ENCODE measurements at places on chromosomes 4 and X.
A peak's percentile ranks its signal among the peaks of the same experiment; 100 is the strongest.

- DNase-seq = no peak
Observed at GRCh38 chr4:26141911-26142638, 178.7 kb upstream of the RBPJ start.

DNA sequence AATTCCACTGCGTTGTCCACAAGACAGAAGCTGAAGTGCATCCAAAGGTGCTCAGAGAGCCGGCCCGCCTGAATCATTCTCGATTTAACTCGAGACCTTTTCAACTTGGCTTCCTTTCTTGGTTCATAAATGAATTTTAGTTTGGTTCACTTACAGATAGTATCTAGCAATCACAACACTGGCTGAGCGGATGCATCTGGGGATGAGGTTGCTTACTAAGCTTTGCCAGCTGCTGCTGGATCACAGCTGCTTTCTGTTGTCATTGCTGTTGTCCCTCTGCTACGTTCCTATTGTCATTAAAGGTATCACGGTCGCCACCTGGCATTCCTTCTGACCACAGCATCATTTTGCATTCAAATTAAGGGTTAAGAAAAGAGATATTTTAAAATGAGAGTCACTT is 115.5 kb downstream of the NFKB1 start:
- DNase-seq = no peak

DNA sequence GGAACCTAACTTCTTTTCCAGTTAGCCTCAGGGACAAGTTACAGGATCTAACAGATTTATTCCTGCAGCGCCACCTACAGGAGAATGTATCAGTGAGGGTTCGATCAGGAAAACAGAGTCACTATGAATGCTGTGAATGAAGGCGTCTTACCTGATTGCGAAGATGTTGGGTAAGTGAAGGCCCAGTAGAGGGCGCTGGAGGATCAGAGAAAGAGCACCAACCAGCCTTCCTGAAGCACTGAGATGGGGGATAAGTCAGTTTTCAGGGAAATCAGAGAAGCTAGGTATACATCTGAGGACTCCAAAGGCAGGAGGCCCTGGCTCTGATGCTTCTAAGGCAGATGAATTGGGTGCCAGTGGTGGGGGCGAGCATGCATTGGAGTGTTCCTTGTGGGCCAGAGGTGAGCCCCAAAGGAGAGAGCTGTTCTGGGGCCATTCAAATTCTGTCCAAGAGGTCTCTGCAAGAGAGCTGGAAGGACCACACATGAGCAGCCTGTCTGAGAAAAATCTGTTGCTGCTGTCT is 169.9 kb upstream of the AADAT start:
- DNase-seq = no peak

DNA sequence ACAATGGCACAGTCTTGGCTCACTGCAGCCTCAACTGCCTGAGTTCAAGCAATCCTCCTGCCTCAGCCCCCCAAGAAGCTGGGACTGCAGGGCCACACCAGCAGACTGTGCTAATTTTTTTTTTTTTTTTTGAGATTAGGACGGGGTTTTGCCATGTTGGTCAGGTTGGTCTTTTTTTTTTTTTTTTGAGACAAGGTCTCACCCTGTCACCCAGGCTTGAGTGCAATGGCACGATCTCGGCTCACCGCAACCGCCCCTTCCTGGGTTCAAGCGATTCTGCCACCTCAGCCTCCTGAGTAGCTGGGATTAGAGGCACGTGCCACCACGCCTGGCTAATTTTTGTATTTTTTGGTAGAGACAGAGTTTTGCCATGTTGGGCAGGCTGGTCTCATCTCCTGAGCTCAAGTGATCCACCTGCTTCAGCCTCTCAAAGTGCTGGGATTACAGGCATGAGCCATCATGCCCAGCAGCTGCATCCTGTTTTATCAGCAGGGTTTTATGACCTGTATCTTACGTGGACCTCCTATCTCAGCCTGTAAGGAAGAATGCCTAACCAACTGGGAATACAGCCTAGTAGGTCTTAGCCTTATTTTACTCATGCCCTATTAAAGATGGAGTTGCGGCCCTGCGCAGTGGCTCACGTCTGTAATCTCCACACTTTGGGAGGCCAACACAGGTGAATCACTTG is 13.2 kb upstream of the MRPL1 start:
- no peak for DNase-seq

- DNase-seq = no peak
Observed at GRCh38 chr4:2366252-2367192, 51.9 kb downstream of the ZFYVE28 start.

DNA sequence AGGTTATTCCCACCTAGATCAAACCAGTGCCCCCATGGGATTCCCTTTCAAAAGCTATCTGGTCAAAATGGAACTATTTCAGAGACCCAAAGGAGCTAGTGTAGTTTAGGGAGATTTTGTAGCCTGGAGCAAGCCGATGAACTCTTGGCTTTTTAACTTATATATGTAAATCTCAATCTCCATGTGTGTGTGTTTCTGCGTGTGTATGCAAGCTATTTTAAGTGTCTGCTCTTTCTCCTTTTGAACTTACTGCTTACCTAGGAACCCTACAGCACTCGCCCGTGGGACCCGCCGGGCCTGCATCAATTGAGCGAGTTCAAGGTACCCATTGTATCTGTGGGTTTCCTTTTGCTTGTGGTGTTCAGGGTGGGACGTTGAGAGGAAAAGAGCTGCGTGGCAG is 10.4 kb downstream of the CSTF2 start:
- DNase-seq = no peak

DNA sequence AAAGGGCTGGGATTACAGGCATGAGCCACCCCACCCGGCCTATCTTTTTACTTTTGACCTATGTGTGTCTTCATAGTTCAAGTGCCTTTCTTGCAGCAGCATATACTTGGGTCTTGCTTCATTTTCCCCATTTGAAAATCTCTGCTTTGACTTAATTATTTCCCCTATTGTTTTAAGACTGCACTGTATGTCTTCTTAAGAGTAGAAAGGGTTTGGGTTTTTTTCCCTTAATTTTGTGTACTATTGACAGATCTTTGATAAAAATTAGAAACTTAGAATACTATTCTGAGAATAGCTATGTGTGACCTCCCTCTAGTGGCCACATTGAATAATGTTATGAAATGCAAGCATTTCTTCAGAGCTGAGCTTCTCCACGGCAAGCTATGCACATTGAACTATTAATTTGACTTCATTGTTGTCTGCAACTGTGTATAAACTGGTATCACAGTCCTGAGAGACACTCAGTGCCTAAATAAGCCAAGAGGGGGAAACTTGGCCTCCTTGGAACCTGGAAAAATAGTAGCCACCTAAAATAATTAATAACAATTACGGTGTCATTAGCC is 8.7 kb upstream of the SLC25A4 start:
- DNase-seq = peak; percentile 12

DNA sequence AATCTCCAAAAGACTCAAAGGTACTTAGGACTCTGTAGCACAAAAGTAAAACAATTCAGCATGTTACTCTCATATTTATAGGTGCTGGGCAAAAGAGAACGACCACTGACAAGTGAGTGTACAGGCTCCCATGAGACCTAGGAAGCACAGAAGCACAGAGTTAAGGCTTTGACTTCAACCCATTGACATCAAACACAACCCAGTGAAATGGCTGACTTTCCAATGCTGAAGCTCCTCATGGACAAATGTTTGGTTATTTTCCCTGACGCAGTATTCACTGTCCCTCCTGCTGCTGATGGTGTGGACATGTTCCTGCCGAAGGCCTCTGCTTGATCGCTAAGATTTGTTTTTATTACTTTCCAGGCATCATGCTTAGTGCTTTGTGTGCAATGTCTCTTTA is 148.7 kb downstream of the TSPAN5 start:
- no peak for DNase-seq

- no peak for DNase-seq
Observed at GRCh38 chr4:68342134-68342533, 7.8 kb downstream of the YTHDC1 start.

DNA sequence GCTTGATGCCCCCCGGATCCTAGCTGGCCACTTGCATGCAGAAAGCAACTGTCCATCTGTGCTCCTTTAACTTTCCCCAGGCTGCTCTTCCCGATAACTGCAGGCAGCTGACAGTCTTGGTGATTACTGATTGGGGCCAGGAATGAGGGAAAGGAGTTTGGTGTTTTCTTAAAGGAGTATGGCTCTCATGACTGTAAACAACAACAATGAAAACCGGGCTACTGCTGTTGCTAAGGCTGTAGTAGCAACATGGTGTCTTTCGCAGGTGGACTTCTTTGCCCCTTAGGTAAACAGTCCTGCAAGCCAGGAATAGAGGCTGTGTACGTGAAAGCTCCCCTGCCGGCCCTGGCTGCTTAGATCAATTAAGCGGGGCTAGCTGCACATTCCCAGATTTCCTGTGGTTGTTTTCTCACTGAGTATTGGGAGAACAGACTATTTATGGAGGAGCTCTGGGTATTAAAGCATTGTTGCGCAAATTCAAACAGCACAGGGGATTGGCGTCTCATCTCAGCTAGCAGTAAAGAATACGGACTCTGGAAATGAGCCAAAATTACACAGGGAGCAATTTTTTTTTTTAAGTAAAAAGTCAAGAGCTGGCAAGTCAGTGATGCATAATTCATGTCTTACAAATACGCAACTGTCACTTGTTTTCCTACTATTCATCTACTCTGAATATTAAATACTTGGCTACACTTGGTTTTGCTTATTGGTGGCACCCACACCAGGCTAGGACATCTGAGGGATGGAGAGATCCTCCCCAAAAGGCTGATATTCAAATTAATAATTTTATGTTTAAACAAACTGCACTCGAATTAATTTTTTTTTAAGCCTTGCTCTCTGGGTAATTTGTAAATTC is 61.6 kb upstream of the NAP1L5 start:
- DNase-seq = no peak

DNA sequence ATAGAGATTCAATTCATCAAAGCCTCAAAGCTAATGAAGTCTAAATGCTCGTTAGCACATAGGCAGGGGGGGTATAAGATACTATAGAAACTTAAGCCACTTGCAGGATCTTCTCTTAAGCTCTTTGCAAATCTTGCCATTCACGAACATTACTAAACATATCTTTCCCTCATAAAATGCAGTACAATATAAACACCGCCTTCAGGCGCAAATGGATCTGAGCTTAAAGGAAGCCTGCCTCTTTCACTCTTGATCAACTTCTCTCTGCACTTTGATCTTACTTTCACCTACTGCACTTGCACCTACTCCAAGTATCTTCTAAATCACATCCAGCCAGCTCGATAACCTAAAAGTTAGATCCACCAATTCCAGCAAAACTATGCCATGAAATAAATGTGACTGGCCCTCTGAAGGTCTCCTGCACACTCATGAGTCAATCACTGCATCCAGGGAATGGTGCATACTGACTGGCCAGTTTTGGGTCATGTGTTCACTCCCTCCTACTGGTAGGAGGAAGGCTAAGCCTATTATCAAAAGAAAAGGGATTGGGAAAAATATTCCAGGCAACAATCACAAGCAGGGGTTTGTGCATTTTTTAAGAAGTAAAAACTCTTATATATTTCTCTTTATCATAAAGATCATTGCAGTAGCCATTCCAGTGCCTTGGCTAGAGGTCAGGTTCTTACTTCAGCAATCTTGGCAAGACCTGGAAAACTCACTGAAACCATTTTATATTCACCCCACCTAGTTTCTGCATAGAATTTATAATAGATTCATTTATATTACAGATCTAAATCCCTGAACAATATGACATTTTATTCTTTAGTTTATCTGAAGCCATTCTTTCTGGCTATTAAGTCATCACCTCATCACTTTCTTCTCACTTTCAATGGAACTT is 222.0 kb downstream of the PPP3CA start:
- no peak for DNase-seq
